Immature natural killer cell (primary cell): ENCODE measurements at places on chromosomes 6 and 20. TPM values are rescaled to one million over a fixed set of nuclear protein-coding genes. Genes with fewer than 3 reads are reported as not detected.

The SLC2A10 gene
- polyA plus RNA-seq, result not detected

GRCh38 chr20:59022754-59023153 lies 3.5 kb downstream of the TUBB1 start:
- DNase-seq, result no peak
- peaks cover 31% of the 10 kb centered on the region for H3K4me1 ChIP-seq
- H3K27ac ChIP-seq, result no peak overlapping the region
- H3K27me3 ChIP-seq, result no peaks in the 10 kb centered on the region
- no peak overlapping the region for H3K4me3 ChIP-seq

- no peaks in the 10 kb centered on the region for H3K36me3 ChIP-seq
- H3K27ac ChIP-seq, result no peak overlapping the region
- H3K27me3 ChIP-seq, result peaks cover 8% of the 10 kb centered on the region
- H3K4me1 ChIP-seq, result peaks cover 10% of the 10 kb centered on the region
- DNase-seq, result no peak
Measured at GRCh38 chr6:170132011-170132521, 158.8 kb downstream of the DLL1 start.

DNA sequence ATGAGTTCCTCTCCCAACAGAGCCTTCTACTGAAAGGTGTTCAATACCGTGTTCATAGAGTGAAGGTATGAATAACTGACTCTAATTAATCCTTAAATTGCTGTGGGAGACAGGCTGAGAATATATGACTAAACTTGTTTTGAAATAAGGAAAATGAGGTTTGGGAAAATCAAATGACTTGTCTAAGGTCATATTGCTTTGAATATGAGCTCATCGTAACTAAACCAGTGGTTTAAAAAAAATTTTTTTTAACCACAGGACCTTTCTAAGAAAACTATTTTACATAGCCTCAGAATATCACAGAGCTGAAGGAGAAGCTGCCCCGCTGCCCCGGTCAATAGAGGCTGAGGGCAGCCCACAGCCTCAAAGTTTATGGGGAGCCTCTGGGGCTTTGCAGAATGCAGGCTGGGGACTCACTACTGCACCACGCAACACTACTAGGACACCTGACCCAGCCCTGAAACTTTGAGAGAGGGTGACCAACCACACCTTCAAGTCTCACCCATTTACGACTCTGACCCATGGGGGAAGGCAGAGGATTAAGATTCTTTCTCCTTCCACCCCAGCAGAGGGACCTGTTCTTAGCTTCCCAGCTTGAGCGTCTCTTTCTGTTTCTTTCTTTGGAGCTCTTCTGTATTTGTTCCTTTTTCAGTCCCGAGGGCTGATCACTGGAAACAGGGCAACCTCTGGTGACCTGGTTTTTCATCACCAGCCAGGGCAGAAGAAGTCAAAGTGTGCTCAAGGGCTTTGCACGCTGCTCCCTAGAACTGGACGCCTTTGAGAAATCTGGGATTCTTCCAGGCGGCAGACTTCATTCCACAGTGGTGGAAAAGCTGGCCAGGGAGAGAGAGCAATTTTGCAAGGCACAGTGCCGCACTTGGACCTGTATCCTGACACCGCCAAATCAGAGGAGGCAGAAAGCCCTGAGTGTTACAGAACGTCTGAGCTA lies 220.2 kb downstream of the ATXN1 start:
- H3K4me1 ChIP-seq, result no peaks in the 10 kb centered on the region
- no peak overlapping the region for H3K4me3 ChIP-seq
- H3K27ac ChIP-seq, result no peak overlapping the region
- H3K36me3 ChIP-seq, result no peaks in the 10 kb centered on the region
- no peaks in the 10 kb centered on the region for H3K27me3 ChIP-seq

GRCh38 chr6:44267252-44267651 lies 1.9 kb upstream of the NFKBIE start:
- peaks cover 40% of the 10 kb centered on the region for H3K4me1 ChIP-seq
- no peak for DNase-seq
- no peaks in the 10 kb centered on the region for H3K36me3 ChIP-seq

DNA sequence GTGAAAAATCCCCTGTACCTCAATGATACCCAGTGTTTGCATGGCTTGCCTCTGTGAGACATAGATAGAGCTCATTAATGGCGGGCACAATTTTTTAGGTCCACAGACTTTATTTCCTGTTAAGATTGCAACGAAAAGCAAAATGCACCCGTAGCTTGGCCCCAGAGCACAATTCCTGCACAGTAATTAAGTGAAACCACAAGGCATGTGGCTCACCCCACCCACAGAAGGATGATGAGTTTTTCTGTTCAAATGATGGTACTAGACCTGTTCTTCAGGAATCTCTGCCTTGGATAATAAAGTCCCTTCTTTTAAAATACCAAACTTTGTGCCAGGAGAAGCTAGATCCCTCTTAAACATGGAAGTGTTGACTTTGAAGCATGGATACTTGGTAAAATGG lies 738.1 kb downstream of the QKI start:
- no peak overlapping the region for H3K4me3 ChIP-seq
- H3K27me3 ChIP-seq, result no peaks in the 10 kb centered on the region
- H3K36me3 ChIP-seq, result no peaks in the 10 kb centered on the region
- H3K27ac ChIP-seq, result no peak overlapping the region
- DNase-seq, result no peak

GRCh38 chr6:2522521-2522920 lies 228.2 kb downstream of the MYLK4 start:
- H3K27me3 ChIP-seq, result peaks cover 4% of the 10 kb centered on the region
- H3K36me3 ChIP-seq, result peaks cover 7% of the 10 kb centered on the region
- H3K4me3 ChIP-seq, result no peak overlapping the region
- H3K27ac ChIP-seq, result no peak overlapping the region
- no peak for DNase-seq
